ENCODE measurements at places on chromosomes 4 and X.

DNA sequence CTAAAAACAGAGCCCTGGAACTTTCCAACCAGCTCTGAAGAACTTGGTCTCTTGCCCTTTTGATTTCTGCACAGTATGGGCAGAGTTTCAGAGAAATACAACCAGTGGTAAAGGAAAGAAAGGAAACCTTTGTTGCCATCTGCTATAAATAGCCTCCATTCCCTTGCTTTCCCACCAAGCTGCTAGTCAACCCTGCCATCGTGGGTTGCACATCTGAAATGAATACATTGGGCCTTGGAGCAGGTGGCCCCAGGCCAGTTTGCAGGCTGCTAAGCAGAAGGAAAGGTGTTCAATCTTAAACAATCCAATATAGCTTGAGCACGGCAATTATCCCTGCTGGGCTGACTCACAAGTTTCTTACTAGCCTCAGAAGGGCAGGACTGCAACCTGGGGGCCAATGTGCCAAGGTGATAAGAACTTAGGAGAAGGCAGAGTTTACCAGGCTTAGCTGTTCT is 142.5 kb downstream of the PPARGC1A start:
- DNase-seq, result no peak
- no peak overlapping the region for H3K4me3 ChIP-seq
- H3K27ac ChIP-seq, result no peak overlapping the region
- H3K27me3 ChIP-seq, result no peaks in the 10 kb centered on the region
- H3K36me3 ChIP-seq, result no peaks in the 10 kb centered on the region

GRCh38 chr4:185384930-185385331 is 10.8 kb downstream of the LRP2BP start:
- H3K27ac ChIP-seq, result no peak overlapping the region
- DNase-seq, result no peak
- H3K4me3 ChIP-seq, result no peak overlapping the region
- H3K27me3 ChIP-seq, result no peaks in the 10 kb centered on the region
- H3K36me3 ChIP-seq, result no peaks in the 10 kb centered on the region
- H3K4me1 ChIP-seq, result no peaks in the 10 kb centered on the region

GRCh38 chr4:177119021-177119471 is 190.6 kb upstream of the NEIL3 start:
- H3K27me3 ChIP-seq, result no peaks in the 10 kb centered on the region
- H3K36me3 ChIP-seq, result no peaks in the 10 kb centered on the region
- no peak overlapping the region for H3K27ac ChIP-seq

- H3K4me1 ChIP-seq, result no peaks in the 10 kb centered on the region
- H3K4me3 ChIP-seq, result no peak overlapping the region
- no peaks in the 10 kb centered on the region for H3K27me3 ChIP-seq
- no peak overlapping the region for H3K27ac ChIP-seq
- no peak for DNase-seq
Observed at GRCh38 chr4:105838082-105838481, 57.2 kb upstream of the NPNT start.

- no peaks in the 10 kb centered on the region for H3K4me1 ChIP-seq
- H3K36me3 ChIP-seq, result no peaks in the 10 kb centered on the region
- H3K4me3 ChIP-seq, result no peak overlapping the region
- no peak for DNase-seq
- no peaks in the 10 kb centered on the region for H3K27me3 ChIP-seq
Observed at GRCh38 chr4:33425936-33426335, 2705.8 kb downstream of the PCDH7 start.

All from right atrium auricular region (tissue), 2 donors.